HuH-7.5 (cell line): ENCODE measurements at places on chromosomes 3 and 15.

GRCh38 chr3:177618873-177619733 lies 421.8 kb upstream of the TBL1XR1 start:
- DNase-seq: no peak

DNA sequence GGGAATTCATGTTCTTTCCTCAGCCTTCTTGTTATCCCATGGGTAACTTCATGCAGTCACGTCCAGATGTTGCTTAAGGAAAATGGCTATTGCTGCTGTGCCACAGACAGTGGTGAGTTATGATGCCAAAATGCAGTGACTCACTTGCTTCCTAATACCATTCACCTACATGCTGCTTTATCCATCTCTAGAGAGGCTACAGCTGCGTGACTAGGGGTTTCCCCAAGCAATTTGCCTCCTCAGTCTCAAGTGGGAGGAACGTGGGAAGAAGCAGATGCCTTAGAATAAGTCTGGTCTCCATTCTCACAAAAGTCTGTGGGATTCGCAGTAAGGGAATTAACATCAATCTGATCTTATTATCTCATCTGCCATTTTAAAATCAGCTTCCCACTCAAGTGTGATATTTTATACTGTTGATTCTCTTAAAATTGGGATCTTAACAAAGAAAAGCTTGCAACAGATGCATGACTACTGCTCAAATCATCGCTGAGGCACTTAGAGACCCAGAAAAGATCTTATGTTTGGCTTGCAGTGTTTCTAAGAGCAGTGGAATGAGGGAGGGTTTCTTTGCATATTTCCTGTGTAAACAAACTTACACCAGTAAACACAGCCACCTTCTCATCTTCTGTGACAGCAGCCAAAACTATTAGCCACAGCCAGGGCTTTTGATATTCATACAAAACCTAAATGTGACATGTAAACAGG lies 62.0 kb upstream of the ACP3 start:
- no peak for DNase-seq

- no peak for DNase-seq
These were observed 40.8 kb downstream of the FOXP1 start for GRCh38 chr3:71542521-71543370.

DNA sequence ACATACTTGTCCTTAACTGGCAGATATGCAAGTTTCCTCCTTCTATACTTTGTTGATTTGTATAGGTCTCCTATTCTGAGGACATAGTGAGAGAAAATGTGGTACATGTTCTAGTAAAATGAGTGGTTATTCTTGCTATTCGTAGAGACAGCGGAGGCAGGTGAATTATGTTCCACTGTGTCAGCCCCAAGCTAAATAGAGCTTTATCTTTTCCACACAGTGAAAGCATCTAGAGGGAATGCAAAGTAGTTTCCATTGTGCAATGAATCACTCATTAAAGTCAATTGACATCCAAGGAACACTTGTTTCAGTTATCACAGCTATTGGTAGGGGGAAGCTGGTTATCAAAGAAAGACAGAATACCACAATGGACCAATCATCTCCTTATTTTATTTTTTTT lies 262.4 kb downstream of the NLGN1 start:
- DNase-seq: no peak

DNA sequence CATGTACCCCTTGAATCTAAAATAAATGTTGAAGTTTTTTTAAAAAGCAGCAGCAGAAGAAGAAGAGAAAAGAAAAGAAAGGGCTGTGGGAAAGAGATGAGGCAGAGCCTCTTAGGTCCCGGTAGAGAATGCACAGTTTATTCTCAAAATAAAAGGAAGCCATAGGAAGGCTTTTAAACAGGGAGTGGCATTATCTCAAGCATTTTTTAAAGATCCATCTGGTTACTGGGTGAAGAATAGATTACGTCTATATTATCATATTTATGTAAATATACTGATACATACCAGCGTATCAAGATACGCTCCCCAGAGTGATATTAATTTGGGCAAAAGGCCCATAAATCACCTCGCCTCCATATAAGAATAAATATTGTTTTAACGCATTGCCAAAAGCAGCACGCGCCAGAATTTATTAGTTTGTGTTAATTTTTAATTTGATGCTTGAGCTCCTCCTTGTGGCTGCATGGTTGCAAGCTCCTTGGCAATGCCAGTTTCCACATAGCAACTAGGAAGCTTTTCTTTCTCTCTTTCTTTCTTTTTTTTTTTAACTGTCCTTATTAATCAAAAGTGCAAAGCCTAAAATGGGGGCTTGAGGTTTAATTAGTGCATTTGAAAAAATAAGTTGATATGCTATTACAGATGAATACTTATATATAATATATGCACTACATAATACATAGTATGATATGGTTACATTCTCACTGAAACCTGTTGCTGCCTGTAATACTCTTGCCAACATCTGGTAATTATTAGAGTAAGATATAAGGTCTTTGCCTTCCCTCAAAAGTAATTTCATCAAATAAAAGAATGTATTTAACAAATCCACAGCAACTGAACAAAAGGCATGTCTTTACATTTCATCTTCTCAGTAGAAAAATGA lies 242.8 kb upstream of the UBE2E2 start:
- no peak for DNase-seq

GRCh38 chr15:60932051-60932915 lies 296.8 kb downstream of the RORA start:
- no peak for DNase-seq

DNA sequence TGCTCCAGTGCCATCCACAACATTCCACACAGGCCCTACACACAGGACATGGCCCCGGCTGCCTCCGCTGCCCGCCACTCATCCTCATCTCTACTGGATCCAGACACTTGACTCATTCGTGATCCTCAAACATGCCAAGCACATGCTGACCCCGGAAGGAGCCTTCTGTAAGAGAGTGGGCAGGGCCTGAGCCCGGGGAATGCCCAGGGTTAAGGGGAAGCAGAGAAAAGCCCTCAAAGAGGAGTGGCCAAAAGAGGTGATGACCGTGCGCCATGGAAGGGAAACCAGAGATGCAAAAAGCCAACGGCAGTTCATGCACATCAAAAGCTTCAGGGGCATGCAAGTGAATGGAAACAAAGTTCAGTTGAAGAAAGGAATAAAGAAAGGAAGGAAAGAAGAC lies 46.1 kb downstream of the RFTN1 start:
- DNase-seq: no peak

DNA sequence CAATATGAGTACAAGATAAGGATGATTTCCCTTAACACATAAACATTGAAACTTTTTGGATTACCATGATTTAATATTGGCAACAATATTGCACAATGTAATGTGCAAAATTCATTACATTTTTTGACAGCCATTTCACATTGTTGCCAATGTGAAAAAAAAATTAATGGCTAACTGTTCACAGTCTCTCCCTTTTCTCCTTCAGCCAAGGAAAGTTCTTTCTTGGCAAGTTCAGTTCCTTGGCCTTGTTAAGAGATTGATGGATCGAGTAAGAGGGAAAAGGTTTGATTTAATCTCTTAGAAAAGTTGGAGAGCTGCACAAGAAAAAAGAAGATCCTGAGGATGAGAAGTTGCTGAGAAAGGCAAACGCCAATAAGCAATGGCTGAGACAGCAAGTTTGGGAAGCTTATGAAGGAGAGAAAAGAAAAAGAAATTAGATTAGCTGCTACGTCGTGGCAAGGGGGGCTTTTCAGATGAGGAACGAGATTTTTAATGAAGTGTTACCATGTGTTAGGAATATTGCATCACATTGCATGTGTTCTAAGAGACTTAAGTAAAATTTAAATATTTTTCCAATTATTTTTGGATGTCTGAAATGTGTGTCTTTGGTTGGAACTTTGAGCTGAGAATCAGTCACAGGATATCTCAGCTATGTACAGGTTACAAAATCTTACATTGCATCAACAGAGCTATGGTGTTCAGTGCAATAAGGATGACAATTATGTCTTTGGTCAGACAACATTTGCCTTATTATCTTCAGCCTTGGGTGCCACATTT lies 61.4 kb upstream of the ZNF280D start:
- DNase-seq: no peak

DNA sequence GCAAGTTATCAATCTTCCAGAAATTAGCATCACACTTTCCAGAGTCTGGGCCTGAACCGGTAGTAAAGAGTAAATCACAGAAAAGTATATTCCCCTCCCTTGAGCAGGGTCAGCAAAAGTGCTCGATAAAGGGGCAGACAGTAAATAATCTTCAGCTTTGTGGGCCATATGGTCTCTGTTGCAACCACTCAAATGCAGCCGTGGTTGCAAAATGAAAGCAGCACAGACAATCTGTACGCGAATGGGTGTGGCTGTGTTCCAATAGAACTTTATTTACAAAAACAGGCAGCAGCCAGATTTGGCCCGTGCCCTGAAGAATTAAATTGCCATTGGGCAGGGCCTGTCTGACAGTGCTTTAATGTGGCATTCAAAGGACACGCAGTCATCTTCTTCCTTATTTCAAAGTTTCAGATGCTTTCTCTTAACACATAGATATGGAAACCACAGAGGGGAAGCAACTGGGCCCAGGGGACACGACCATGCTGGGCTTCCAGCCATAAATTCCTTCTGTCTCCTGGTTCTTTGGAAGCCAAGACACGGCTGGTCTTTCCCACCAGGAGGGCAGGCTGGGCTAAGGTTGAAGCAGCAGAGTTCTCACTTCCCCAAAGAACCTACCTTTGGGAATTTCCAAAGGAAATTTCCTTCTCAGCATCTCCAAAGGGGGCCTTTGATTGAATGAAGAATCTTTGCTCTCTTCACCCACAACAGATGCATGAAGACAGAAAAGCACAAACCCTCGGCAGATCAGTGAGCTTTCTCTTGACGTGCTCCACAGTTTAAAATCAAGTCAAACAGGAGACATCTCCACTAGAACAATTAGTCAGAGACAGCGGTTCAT lies 489.8 kb upstream of the PROK2 start:
- DNase-seq: no peak

DNA sequence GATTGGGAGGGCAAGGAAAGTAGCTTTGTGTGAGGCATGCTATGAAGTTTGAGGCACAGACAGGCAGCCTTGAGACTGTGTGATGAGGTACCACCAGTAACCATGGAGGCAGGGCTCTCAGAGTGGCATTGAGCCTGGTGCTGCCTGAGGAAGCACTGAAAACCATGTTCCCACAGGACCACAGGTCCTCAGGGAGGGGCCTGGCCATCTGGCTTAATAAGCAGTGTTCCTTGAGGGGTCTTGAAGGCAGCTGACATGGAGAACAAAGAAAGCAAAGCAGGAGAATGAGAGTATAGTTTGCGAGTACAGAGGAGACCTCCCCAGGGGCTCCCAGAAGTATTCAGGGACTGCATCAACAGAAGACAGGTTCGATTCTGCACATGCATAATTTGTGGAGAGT lies 346.6 kb downstream of the EPHB1 start:
- DNase-seq: no peak

DNA sequence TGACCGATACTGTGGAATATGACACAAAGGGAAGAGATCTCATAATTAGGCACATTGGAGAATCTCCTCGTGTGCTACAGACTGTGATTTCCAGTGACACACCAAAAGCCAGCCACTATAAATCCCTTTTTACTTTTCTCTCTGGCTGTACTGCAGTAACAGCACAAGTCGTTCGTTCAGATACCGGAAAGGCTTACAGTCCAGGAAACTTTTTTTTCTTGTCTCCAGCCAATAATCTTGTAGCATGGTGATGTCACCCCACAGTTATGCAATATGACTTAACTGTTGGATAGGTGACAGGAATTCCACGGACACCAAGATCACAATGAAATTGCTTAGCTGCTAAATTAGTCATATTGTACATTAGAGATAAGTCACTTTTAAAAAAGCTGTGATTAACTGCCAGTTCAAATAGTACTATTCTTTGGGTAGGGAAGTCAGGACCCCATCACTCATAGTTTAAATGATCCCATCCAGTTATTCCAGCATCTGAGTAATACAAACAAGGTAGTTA lies 36.3 kb upstream of the TSC22D2 start:
- peak; percentile 34 for DNase-seq

GRCh38 chr3:140319739-140320138 lies 358.1 kb upstream of the TRIM42 start:
- DNase-seq: no peak

DNA sequence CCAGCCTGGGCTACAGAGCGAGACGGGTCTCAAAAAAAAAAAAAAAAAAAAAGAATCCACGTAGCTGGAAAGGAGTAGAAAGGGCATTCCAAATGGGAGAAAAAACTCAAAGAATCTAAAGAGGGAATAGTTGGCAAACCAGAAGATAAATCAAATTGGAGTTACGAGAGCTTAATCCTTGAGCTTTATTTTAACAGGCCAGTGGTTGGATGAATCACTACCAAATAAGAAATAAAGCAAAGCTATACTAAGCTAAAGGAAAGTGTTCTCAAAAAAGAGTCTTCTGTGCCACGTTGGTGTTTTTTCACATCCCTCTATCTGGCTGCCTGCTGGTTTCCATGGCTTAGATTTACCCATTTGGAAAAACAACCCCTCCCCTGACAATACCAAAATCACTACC lies 14.0 kb downstream of the VGLL4 start:
- DNase-seq: no peak

DNA sequence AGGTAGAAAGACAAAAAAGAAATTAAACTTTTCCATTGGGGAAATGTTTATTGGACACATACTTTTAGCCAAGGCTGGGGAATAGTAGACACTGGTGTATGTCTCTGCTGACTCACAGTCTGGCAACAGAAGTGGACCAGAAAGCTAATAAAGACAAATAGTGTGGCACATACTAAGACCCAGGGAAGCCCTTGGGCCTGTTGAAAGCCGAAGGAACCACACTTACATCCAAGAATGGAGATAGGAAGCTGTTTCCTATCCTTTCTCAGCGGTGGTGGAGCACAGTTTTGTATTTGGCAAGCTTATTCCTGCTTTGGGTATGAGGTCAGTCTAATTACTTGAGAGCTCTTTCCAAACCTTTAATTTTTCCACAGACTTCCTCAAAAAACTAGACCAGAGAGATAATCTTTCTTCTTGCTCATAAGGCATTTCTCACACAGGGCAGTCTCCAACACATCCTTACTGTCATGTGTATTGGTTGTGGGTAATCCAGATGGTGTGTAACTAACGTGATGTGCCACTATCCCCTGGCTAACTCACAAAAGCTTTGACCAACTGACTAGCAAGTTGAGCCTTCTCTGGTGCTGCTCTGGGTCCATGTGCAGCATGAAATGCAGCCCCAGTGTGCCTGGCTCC lies 279.1 kb upstream of the IGF1R start:
- no peak for DNase-seq

- no peak for DNase-seq
These were observed 87.1 kb downstream of the GABRG3 start for GRCh38 chr15:27057904-27058645.

- DNase-seq: no peak
These were observed 132.2 kb downstream of the OSBPL10 start for GRCh38 chr3:31848911-31849310.

GRCh38 chr3:21620511-21621155 lies 130.4 kb downstream of the ZNF385D start:
- no peak for DNase-seq
